NCI-H1436 treated with DMSO at 0.1 percent for 48 hours (cell line): ENCODE measurements at places on chromosomes 3 and 15.

GRCh38 chr15:93020976-93021772 lies 67.8 kb downstream of the RGMA start:
- DNase-seq, result no peak

GRCh38 chr3:13866041-13866965 lies 13.6 kb downstream of the WNT7A start:
- no peak for DNase-seq

- DNase-seq, result no peak
These were observed 24.8 kb downstream of the PPP4R2 start for GRCh38 chr3:73021301-73021835.

- no peak for DNase-seq
These were observed 33.9 kb upstream of the STT3B start for GRCh38 chr3:31498791-31499190.

GRCh38 chr15:90095521-90095959 lies 6.7 kb downstream of the IDH2 start:
- peak; percentile 23 for DNase-seq

GRCh38 chr3:64329037-64329436 lies 103.8 kb upstream of the PRICKLE2 start:
- DNase-seq, result no peak

DNA sequence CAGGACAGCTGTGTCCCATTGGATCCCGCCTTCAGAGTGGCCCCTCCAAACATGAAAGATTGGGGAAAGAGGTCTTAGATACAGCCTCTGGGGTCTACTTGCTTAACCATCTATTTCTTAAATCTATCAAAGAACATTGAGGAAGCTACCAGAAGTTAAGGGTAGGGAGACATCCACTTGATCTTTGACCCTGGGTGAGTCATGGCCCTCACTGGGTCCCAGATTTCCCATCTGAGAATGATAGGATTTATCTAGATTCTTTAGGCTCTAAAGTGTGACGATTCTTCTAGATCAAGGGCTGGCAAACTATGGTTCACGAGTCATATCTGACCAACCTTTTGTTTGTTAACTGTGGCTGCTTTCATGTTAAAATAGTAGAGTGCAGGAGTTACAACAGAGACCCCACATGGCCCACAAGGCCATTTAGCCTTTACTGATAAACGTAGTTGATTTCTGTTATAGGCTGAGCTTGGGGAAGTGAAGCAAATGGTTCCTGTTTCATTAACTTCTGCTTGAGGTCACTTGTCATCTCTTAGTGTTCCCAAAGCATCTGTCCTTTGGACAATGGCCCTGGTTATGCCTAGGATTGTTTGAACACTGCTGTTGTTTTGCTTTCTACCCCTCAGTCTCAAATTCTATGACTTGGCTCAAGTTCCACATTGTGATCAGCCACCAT lies 8.0 kb downstream of the MUC13 start:
- DNase-seq, result no peak

DNA sequence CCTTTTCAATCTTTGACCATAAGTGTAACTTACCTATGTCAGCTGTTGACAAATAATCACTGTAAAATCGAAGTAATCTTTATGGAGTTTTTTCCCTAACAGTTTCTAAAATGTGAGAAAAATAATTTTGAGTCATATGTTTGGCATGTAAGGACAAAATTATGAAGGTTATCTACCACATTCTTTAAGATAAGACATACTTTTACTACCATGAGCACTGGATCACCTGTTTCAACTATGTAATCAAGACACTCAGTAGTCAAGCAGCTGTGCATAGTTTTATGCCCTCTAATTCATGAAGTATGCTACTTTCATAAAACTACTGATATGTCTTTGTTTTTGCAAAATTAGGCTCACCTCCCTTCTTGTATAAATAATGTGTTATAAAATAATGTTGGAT lies 12.1 kb downstream of the FGF7 start:
- no peak for DNase-seq

- no peak for DNase-seq
These were observed 156.8 kb downstream of the FOXB1 start for GRCh38 chr15:60160909-60161308.

DNA sequence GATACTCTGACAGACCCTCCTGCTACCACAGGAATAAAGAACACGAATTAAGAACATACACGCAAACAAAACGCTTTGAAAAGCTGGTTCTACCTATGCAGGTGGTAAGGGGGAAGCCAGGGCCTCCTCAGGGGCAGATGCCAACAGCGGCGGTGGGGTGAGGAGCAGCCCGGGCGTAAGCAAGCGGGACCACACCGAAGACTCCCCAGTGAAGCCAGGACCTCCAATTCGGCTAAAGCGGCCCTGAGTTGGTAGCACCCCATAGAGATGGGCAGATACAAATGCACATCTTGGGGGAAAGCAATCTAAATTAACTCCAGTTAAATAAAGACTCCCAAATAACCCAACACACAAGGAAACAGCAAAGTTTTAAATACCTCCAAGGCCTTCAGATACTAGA lies 32.4 kb downstream of the NIPA2 start:
- no peak for DNase-seq
